ENCODE measurements at places on chromosomes 2 and 18.

DNA sequence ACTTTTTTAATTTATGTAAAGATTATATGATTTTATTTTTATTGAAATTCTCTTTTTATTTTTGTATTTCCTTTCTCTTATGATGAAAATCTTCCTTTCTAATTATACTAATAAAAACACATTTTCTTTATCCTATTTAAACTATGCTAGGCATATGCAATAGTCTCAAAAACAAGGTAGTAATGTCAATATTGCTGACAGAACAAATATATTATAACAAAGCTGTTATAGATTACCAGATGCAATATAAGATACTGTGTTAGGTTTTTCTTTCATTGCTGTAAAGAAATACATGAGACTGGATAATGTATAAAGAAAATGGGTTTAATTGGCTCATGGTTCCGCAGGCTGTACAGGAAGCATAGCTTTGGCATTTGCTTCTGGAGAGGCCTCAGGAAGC is 631.2 kb upstream of the SOX11 start:
- no peak for DNase-seq

GRCh38 chr18:23357996-23358594 is 95.0 kb upstream of the RIOK3 start:
- DNase-seq = no peak

- no peak for DNase-seq
Measured at GRCh38 chr18:23825496-23825895, 136.2 kb downstream of the LAMA3 start.

DNA sequence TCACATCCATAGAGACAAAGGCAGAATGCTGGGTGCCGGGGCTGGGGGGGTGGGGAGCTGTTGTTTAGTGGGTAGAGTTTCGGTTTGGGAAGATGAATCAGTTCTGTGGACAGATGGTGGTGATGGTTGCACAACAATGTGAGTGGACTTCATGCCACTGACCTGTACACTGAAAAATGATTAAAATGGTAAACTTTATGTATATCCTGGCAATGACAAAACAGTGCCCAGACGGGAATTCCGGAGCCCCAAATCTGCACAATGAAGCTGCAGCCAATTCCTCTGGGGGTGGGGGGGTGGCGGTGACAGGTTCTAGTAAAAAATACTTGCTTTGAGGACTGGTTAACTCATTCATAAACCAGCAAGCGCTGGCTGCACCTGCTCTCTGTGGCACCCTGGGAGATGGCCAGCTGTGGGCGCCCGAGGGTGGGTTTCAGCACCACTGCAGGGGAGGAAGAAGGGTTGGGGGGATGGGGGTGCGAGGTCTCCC is 81.8 kb upstream of the HPCAL1 start:
- no peak for DNase-seq

- no peak for DNase-seq
Measured at GRCh38 chr2:105739426-105739825, 5.3 kb upstream of the NCK2 start.
